ENCODE measurements at places on chromosomes 1 and 21.

GRCh38 chr1:94522304-94522703 lies 19.3 kb downstream of the F3 start:
- DNase-seq = peak; percentile 9

DNA sequence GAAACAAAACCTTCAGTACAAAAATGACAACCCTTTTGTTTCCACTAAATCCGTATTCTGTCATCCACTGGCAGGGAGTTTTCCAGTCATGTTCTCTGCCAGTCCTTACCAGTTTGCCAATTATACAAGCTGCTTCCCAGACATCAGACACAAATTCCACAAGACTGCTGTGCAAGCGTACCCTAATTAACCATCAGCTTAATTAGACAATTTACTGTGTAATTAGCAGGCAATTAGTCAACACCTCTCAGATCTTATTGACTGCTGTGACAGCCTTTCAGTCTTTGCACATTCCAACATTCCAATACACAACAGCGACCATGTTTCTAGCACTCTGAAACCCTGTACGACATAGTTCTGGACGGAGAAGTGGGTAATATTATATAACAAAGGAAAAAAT lies 420.1 kb downstream of the DPYD start:
- no peak for DNase-seq

GRCh38 chr1:54221867-54222484 lies 22.0 kb downstream of the MRPL37 start:
- no peak for DNase-seq

- no peak for DNase-seq
Measured at GRCh38 chr21:36147911-36148310, 8.7 kb upstream of the DOP1B start.

GRCh38 chr1:113103048-113103447 lies 30.1 kb downstream of the LRIG2 start:
- DNase-seq = no peak

GRCh38 chr1:117967477-117967876 lies 37.9 kb downstream of the WDR3 start:
- DNase-seq = no peak
